ENCODE measurements at places on chromosomes 13 and 19.

DNA sequence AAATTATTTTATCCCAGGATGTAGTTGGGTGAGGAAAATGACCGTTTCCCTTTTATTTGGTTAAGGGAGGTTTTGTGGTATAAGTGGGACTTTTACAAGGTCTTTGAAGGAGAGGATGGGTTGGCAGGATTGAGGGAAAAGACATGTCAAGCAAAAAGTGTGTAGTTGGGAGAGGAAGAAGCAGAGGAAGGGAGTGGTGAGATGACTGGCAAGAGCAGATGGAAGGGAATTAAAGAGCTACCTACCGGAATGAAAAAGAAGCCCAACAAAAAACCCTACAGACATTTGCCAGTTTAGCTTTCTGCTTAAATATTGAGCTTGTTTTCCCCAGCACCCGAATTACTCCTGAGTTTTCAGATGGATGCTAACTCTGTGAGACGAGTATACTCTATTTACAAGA, 19.6 kb downstream of the FRY start:
- DNase-seq: no peak

DNA sequence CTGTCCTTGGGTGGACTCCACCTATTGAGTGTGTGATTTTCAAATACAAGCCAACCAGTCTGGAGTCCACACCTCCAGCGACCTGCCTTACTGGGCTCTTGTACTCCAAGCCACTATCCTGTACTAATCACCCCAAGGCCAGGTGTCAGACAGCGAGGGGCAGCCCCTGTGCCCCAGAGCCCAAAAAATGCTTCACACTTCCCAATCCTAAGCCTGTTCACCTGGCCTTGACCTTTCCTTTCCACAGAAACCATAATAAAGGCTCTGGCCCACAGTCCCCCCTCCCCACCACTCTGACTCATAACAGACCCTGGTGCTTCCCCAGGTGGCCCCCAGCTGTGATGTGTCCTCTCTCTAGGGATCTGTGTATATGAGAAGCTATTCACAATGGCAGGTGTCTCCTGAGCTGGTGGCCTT, 3.9 kb downstream of the CD209 start:
- no peak for DNase-seq

GRCh38 chr19:4393947-4394590, 6.3 kb downstream of the SH3GL1 start:
- no peak for DNase-seq

DNA sequence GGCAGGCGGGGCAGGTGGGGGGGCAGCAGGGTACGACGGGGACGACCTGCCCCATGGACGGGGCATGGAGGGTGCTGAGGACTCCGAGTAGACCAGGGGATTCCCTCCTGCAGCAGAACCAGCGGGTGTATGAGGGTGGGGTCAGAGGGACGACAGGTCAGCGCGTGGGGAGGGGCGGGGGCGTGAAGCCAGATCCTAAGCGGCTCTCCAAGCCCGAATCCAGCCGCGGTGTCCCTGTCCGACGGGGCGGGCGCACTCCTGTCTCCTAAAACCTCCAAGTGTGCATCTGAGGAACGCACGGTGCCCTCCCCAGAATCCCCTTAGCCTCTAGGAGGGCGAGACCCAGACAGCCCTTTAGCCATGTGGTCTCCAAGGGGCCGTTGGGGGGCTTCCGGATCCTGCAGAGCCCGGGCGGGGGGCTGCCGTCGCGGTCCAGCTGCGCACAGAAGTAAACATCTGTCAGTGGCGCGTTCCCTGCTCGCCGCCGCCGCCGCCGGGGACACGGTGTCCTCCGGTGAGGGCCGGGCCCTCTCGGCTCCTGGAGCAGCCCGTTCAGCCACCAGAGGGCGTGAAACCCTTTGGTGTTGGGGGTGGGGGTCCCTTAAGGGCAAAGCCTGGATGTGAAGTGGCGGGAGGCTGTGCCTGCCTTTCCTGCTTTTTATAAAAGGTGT, 730 bp downstream of the NRTN start:
- DNase-seq: peak; percentile 40

GRCh38 chr19:31718032-31718431, 368.8 kb upstream of the TSHZ3 start:
- DNase-seq: no peak

GRCh38 chr13:38223089-38223488, 126.6 kb upstream of the UFM1 start:
- DNase-seq: no peak

DNA sequence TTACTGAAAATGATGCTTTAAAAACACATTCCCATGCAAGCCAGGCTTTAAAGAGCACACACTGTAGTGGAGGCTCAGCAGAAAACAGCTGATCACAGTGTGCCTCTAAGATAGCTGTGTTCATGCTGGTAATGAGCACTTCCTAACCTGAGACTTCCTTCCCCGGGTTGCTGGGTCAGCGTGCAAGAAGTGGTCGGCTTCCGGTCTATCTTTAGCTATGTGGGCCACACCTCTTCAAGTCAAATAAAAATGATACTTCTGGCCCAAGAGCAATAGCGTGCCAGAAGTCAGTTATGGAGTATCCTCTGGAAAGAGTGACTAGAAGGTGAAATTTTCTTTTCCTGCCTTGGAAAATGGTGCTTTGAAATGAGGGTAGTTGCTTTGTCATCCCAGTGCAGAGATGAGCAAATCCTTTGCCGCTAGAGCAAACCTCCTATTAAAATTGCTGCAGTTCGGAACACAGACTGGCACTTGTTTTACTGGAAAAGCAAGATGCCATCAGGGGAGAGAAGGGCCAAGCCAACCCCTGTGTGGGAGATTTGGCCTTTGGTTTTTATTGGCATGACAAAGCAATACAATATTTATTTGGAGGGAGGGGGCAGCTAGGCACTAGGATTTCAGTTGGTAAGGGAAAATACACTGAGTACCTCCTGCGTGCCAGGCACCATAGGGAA, 64.2 kb downstream of the ARHGAP35 start:
- no peak for DNase-seq

GRCh38 chr19:17473041-17473440, 2.7 kb downstream of the SLC27A1 start:
- DNase-seq: no peak

DNA sequence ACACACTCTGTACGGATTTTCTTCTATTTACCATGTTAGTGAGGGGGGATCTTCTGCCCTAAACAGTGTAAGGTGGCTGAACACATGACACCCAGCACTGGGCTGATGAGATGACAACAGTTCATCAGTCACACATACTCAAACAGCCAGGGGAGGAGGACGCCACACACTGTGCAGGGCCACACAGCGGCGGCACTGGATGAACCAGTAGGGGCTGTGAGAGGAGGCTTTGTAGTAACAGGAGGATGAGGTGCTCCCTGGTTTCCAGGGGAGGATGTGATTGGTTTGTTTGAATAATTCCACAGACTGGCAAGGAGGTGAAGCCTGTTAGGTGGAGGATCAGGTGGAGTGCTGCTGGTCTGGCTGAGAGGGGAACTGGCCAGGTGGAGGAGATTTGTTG, 16.3 kb upstream of the GTF3A start:
- no peak for DNase-seq

DNA sequence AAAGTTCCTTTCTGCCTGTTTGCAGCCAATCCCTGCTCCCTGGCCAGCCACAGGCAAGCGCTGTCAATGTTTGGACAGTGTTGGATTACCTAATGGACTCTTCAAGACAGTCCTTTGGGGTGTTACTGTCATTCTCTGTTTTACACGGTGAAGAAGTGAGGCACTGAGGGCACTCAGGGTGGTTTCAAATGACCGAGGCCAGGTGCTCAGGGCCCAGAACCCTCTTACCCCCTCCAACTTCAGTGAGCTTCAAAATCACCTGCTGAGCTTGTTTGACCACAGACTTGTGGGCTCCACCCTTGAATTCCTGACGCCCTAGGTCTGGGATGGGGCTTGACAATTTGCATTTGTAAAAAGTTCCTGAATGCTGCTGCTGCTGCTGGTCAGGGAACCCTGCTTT, 97.9 kb downstream of the GGACT start:
- no peak for DNase-seq

GRCh38 chr19:4472174-4472974, at the start of gene HDGFL2:
HDGFL2 (plus strand) TSS chr19:4472297; CDS start chr19:4472351, 54 bp downstream.
- DNase-seq: no peak

- DNase-seq: no peak
Measured at GRCh38 chr19:2351591-2351990, 8.5 kb upstream of the TMPRSS9 start.

DNA sequence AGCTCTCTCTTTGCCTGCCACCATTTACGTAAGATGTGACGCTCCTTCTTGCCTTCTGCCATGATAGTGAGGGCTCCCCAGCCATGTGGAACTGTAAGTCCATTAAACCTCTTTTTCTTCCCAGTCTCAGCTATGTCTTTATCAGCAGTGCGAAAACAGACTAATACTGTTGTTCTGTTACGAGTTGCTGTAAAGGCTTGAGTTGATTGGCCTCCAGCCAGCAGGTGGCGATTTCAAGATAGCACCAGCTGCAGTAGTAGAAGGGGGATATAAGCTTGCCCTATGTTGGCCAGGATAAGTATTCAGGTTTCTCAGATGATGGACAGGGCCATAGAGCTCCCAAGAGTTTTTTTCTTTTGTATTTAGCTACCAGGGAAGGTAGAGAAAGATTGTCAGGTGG, 385.5 kb downstream of the MZT1 start:
- no peak for DNase-seq

- DNase-seq: no peak
Measured at GRCh38 chr19:6925386-6925785, 38.0 kb downstream of the ADGRE1 start.

GRCh38 chr13:32037471-32037870, 5.9 kb downstream of the FRY start:
- DNase-seq: no peak

DNA sequence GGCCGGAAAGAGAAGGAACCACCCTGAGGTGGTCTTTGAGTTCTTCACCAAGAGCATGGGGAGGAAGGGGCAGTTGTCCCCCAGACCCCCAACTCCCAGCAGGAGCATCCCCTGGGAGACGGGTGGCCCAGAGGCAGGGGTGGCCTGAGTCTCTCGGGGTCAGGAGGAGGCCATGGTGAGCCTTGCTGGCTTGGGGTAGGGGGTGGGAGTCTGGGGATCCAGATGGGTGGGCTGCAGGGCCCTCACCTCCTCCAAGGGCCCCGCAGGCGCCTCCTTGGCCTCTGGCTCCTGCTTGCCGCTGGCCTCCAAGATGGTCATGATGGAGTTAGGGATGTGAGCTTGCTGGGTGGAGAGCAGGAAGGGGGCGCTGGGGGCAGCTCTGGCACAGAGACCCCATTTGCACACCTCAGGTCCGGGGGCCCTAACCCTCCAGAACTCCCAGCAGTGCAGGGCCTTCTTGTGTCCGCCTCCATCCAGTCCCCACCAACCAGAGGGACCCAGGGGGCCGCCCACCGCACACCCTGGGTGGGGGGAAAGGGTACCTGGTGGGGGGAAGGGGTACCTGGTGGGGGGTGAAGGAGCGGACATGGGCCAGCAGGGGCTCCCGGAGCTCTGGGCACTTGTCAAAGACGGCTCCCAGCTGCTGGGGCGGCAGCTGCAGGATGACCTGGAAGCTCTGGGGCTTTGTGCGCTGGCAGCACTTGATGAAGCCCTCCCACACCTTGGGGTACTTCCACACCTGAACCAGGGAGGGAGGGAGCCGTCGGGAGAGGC, 1.3 kb upstream of the RSPH6A start:
- DNase-seq: no peak

- DNase-seq: no peak
Measured at GRCh38 chr13:19071161-19071936, 110.3 kb downstream of the TUBA3C start.

DNA sequence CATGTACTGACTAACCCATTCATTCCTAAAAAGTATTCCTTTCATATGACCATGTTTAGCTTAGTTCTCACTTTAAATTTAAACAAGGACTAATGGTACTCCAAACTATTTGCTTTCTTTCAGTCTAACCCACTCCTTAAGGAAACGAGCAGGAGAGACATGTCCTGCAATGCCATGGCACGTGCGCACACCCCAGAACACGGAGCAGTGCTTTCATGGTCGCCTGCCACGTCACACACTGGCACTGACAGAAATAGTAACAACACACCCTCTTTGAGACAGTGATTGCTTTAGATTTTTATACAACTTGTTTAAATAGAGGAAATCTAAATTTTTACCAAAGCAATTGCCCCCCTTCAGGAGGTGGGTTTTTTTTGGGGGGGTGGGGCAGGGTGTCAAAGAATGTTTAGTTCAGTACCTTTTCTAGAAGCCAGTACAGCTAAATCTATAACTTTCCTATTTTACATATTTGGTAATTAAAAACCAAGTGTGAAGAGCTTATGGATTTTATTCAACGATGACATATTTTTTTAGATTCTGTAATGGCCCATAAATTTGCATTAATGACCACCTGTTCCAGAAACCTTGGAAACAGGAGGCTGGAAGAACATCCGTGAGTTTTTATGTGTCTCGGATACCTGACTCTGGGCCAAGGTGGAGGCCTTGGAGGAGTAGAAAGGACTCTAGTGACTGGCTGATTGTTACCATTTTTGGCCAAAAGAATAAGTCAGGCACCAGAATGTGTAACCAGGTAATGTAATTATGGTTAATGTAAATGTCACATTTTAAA, 247.1 kb downstream of the DCT start:
- no peak for DNase-seq

- no peak for DNase-seq
Measured at GRCh38 chr13:107332188-107332587, 764.3 kb upstream of the ARGLU1 start.

GRCh38 chr19:51430221-51430620, 12.8 kb upstream of the SIGLEC10 start:
- no peak for DNase-seq

- no peak for DNase-seq
Measured at GRCh38 chr19:2097203-2097885, 629 bp downstream of the IZUMO4 start.

GRCh38 chr19:55197528-55197927, 11.8 kb downstream of the PTPRH start:
- DNase-seq: no peak
